ENCODE measurements at places on chromosomes 4 and X.

DNA sequence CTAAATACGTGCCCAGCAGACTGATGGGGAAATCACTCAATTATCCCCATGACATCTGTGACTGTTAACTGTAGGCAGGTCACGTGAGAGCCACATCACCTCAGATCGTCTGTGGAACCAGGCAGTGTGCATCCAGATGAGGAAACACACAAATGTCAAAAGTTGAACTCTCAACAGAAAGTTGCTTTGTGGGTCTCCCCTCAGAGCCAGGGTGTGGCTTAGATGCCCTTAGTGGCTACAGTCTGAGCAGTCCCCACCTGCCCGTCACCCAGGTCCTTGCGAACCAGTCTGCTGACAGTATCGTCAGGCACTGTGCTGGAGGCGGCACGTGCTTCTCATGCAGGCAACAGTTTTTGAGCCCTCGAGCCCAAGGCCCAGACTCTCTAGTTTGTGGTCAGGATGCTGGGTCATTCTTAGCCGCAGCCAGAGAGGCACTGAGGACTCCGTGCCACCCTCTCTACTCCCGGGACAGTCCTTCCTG lies 10.8 kb downstream of the TMEM187 start:
- DNase-seq = no peak

- DNase-seq = no peak
Measured at GRCh38 chr4:110617646-110618580, 5.0 kb downstream of the PITX2 start.

DNA sequence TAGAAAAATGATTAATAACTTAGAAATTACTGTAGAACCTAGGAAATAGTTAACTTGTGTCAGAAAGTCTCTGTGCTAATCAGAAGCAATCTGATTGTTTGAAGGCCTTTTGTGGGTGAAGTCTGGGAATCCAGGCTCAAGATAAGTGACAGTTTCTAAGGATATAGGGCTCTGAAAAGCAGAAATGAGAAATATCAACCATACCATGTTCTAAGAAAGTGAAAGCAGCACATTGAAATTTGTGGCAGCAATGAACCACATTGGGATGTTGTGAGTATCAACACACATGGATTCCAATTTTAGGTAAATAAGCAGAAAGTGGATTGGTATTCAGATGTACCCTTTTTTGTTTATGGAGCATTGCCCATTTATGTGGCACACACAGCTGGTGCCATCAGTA lies 464.6 kb downstream of the IL15 start:
- no peak for DNase-seq

- no peak for DNase-seq
Measured at GRCh38 chr4:111537871-111538270, 607.4 kb upstream of the FAM241A start.

- DNase-seq = no peak
Measured at GRCh38 chr4:54392479-54392878, 163.4 kb downstream of the PDGFRA start.

DNA sequence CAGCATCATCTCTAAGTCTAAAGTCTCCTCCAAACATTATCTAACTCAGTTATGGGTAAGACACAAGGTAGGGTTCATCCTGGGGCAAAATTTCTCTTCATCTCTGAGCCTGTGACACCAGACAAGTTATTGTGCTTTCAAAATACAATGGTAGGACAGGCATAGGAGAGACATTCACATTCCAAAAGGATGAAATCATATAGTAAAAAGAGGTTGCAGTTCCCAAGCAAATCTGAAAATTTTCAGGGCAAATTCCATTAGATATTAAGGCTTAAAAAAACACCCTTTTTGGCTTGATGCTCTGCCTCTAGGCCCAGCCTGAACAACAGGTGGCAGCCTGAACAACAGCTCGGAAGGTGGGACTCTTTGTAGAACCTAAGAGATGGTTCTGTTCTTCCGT lies 448.3 kb upstream of the SLIT2 start:
- no peak for DNase-seq

GRCh38 chr4:7288751-7289523 lies 96.6 kb downstream of the SORCS2 start:
- no peak for DNase-seq

DNA sequence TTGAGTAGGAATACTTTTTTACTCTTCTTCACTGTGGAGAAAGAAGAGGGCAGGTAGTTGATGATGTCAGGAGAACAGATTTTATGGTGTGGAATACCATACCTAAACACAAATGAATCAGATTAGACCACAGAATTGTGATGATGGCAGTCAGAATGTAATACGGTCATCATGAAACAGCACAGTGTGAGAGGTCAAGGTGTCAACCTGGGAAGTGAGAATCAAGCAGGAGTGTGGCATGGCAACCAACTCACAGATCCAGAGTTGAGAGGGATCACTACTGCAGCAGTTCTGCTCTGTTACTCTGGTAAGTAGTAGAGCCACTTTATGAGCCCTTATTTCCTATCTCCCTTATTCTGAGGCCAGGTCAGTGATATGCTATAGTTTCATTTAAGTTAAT lies 27.7 kb downstream of the METTL14 start:
- DNase-seq = no peak

- DNase-seq = no peak
Measured at GRCh38 chr4:79466621-79467020, 58.6 kb upstream of the GK2 start.

DNA sequence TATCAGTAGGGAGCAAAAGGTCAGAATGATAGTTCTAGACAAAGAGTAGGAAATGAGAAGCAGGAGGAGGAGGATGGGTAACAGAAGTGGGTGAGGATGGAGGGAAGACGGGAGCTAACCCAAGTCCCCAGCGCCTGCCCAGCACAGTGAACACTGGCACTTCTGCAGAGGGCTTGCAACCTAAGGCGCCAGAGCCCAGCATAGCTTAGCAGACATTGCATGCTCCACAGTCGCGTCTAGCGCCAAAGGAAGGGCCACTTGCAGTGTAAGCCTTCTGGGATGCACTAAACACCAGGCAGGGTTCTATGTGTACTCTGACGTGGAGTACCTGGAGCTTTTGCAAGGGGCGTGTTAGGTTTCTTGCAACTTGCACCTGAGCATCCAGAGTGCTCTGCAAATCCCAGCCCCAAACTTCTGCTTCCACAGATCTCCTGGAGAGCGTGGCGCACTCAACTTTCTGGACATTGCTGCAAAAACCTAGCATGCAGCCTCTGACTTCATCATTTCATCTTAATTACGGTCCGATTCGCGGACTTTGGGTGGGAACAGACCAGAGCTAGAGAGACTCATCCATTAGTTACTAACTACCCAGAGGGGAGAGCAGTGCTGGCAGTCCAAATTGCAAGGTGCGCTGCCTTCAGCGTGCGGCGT lies 46.5 kb upstream of the NKAP start:
- no peak for DNase-seq

DNA sequence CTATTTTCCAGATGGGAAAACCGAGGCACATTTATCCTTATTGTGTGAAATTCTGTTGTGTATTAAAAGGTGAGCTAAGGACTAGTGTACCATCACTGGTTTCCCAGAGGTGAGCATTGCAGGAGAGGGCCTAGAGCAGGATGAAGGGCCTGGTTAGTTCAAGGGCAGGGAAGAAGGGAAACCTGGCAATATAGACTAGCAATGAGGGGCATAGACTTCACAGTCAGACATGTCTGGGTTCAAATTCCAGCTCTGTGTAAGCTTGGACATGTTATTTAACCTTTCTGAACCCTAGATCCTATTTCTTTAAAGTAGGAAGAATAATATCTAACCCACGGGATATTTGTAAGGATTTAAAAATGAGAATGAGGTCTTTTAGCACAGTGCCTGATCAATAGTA lies 50.8 kb downstream of the WDR19 start:
- DNase-seq = no peak

GRCh38 chr4:80655662-80656061 lies 320.1 kb downstream of the CFAP299 start:
- DNase-seq = no peak

DNA sequence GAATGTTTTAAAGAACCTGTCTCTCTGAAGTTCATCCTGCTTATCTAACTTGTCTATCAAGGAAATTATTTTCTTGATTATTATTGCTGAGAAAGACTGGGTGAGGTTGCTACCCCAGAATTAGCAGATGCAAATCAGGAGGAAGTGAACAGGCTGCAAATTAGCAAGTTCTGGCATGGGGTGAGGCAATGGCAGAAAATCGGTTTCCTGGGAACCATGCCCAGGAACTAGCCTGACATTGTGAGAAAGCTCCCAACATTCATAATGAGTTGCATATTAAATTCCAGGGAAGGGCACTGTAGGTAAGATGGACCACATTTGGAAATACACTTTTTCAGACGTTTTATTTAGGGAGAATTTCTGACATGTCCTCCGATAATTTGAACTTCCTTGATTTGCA lies 11.6 kb downstream of the ARSF start:
- no peak for DNase-seq

GRCh38 chrX:36626898-36627297 lies 381.3 kb upstream of the FAM47C start:
- no peak for DNase-seq

- no peak for DNase-seq
Measured at GRCh38 chr4:138367942-138368341, 125.8 kb upstream of the SLC7A11 start.

DNA sequence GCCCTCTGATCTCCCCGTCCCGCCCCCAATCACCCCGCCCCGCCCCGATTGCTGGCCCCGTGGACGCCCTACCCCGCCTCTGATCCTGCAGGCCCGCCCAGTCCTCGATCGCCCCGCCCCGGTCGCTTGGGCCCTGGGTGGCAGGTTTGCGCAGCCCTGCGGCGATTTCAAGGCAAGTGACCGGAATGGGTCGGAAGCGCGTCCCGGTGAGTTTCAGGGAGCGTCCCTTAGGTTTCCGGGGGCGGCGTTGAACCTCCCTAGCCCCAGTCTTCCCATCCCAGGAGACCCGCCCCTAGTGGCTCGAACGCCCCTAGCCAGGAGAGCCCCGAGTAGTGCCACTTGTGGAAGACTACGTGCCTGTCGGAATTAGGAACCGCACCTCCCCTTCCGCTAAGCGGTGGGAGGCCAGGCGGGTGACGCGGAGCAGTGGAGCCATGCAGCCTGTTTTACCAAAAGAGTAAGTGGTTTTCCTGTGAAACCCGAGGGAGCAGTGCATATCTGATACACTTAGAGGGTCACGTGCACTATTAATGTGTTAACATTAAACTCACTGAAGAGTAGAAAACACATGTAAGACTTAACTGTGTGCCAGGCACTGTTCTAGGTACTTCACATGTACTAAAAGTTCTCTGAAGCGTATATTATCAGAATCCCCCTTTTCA lies 354 bp upstream of the TEC start:
- DNase-seq = peak; percentile 55

GRCh38 chrX:51435101-51435500 lies 61.3 kb downstream of the NUDT11 start:
- no peak for DNase-seq

DNA sequence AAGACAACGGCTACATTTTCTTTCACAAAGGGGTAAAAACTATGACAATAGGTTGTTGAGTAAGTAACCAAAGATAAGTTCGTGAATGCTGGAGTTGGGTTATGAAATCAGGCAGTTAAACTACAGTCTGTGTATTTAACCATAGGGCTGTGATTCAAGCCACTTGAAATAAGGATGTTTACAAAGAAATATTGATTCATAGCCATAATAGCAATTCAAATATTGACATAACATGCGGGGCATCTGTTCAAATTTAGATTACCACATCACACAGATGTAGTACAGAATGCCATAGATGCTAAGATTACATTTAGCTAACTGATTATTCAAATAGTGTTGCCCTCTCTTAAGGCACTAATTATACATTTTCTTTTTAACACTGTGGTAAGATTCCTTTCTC lies 364.1 kb downstream of the FSTL5 start:
- no peak for DNase-seq

All from substantia nigra (tissue), 51 donors.